ENCODE measurements at places on chromosomes 5 and 9.

GRCh38 chr9:125075997-125076396 lies 67.3 kb downstream of the SCAI start:
- DNase-seq: no peak

DNA sequence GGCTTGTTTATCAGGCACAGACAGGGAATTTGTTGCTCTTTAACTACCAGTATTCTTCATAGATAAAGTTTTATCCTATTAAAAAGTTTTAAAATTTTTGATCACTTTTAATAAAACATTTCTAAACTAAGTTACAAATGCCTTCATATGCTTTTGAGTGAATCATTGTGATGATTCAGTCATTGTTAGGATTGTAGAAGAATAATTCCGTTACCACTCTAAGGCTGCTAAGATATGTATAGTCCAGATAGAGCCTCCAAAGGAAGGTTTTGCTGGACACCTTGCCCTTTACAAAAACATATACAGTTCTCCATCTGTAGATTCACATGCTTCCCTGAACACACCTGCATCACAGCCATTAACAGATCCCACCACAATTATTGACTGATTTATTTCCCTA lies 233.7 kb downstream of the SPOCK1 start:
- DNase-seq: no peak

DNA sequence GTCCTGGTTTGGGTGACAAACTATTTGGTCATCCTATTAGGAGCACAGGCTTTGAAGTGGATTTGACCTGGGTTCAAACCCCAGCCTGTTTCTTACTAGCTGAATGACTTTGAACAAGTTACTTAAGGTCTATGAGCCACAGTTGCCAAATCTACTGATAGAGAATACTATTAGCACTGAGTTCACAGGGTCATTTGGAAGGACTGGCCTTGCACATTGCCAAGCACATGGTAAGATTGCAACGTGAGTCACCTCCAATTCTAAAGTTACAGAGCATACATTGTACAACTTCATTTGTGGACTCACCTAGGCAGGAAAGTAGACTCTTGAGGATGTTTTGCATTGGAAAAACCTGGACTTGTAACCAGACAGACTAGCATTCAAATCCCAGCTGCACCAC lies 38.9 kb downstream of the MFAP3 start:
- no peak for DNase-seq

- no peak for DNase-seq
Observed at GRCh38 chr9:126287166-126287866, 39.3 kb upstream of the MVB12B start.
